ENCODE measurements at places on chromosomes 6 and 20.

DNA sequence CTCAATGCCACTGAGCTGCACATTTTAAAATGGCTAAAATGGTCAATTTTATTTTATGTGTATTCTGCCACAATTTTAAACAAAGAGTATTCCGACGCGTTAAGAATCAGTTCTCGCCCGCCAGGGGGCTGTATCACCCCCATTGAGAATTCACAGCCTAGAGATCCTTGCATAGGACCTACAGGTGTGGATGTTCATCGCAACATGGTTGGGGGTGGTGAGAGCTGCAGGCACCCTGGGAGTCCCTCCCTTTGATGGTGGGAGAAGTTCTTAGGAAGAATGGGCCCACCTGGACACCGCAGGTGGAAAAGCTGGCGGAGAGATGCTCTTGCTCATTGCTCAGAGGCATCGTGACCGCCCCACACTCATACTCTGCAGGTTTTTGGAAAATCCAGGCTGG is 63.5 kb downstream of the SLC2A10 start:
- DNase-seq: peak; percentile 67

DNA sequence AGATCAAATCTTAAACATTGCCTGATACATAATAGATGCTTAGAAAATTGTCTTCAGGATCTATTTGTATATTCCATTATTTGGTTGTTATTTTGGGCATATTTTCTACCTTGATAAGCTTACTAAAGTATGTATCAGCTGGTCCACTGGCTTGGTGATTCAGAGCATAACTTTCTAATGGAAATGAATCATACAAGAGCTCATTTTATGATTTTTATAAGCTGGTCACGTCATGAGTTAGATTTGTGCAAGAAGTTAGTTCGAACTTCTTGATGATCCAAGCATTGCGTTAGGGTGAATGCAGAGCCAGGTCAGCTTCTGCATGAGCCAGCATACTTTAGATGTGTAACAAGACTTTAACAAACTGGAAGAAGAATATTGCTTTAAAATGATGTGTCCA is 144.5 kb upstream of the FLRT3 start:
- no peak for DNase-seq

DNA sequence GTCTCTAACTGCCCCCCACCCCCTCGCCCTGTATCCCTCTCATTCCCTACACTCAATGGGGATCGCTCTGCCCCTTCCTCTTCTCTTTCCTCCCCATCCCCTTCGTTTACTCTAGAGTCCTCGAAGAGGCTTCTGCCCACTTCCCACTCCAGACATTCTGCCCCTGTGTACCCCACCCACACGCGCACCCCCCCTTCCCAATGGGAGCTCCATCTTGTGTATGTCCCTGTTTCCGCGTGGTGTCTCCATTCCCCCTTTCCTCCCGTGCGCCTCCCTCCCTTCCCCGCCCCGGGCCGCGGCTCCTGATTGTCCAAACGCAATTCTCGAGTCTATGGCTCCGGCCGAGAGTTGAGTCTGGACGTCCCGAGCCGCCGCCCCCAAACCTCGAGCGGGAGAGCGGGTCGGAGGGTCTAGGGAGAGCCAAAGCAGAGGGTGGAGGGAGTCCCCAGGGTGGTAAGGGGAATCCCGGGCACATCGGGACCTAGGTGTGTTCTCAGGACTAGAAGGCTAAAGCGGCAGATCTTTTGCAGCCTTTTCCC is 679 bp upstream of the RING1 start:
- peak; percentile 54 for DNase-seq

DNA sequence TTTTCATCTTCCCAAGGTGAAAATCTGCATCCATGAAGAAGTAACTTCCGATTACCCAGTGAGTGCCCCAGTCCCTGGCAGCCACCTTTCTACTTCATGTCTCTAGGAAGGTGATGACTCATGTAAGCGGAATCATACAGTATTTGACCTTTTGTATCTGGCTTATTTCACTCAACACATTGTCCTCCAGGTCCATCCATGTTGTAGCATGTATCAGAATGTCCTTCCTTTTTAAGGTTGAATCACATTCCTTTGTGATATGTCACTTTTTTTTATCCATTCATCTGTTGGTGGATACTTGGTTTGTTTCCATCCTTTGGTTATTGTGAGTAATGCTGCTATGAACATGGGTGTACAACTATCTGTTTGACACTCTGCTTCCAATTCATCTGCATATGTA is 176.3 kb upstream of the CDYL start:
- no peak for DNase-seq

- no peak for DNase-seq
These were observed 118.5 kb downstream of the FOXA2 start for GRCh38 chr20:22465622-22466446.

DNA sequence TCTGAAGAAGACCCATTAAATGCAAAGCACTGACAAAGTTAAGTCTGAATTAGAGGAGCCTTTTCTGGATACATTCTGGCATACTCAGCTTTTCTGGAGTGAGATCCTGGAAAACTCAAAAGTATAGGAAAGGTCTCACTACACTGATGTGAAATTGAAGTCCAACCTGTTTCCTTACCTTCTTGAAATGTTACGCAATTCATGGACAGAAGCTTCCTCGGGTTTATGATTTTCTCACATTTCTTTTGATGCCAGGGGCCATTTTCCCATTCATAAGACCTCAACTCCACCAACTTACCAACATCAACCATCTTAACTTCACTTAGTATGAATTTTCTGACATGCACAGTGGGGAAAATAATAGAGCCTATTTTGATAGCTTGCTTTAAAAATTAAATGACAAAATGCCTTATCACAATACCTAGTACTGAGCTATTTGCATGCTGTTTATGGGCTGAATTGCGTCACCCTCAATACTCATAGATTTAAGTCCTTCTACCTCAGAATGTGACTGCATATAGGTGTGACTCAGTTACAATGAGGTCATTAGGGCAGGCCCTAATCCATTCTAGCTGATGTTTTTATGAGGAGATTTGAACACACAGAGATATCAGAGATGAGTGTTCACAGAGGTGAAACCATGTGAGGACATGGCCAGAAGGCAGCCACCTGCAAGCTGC is 73.4 kb upstream of the RAB32 start:
- no peak for DNase-seq

GRCh38 chr20:2806351-2806701 is 5.9 kb upstream of the CPXM1 start:
- no peak for DNase-seq

DNA sequence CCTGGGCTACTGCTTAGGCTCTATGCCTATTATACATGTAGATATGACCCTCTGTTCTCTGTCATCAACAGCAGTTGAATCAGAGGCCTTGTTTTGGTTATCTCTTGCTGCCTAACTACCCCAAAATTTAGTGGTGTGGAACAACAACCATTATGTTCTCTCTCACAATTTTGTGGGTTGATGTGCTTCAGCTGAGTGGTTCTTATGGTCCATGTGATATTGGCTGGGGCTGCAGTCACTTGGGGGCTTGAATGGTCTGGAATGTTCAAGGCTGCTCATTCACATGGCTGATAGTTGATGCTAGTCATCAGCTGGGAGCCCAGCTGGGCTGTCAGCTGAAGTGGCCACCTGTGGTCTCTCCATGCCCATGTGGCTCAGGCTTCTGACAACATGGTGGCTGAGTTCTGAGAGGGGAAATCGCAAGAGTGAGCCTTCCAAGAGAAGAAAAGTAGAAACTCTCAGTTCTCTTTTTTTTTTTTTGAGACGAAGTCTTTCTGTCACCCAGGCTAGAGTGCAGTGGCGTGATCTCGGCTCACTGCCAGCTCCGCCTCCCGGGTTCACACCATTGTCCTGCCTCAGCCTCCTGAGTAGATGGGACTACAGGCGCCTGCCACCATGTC is 47.8 kb downstream of the SHLD1 start:
- DNase-seq: no peak

GRCh38 chr6:51570168-51570921 is 517.1 kb downstream of the PKHD1 start:
- no peak for DNase-seq

DNA sequence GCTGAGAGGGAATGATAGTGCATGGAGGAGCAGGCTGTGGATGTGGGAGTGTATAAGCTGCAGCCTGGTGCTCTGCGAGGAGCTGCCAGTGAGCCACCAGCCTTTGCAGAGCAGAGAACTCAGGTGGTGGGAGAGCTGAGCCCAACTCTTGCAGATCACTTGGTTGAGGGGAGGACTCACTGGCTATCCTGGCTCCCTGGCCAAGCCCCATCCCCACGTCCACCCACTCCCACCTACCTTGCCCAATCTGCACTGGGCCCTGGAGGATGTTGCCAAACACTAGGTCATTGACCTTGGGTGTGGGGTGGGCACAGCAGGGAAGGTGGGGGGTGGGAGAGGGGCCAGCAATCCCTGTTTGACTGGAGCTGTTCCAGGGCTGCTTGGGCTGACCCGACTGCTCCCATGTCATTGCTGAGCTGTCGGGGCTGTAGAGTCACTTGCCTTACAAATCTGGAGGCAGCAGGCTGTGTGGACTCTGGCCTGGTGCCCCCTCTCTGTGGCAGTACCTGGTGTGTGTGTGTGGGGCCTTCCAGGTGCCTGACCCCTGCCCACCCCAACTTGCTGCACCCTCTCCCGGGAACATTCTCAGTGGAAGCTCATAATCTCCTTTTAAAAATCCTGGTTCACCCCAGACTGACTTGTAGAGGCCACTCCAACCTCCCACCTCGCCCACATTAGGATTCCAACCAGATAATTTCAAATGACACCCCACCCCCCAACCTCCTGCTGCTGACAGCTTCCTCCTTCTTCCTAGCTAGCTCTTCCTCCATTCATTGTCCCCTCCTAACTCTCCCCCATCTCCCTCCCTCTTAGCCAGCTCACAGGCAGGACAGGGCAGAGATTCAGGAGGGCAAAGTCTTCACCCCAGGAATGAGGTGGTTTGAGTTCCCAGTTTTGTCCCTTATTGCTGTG is 162.3 kb downstream of the MRPL14 start:
- no peak for DNase-seq

DNA sequence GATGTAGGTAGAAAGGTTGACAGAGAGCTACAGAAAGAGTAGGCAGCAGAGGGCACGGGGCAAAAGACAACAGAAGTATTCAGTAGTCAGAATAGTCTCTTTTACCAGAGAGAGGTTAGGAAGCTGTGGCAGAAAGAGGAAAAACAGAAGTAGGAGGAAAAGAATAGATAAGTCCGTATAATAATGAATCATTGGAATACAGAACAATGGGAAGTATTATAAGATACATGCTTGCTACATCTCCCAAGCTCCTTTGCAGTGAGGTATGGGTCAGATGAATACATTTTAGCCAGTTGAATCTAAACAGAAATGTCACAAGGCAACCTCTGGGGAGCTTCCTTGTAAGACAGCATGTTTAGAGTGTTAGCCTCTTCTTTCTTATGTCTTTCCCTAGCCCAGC is 570.5 kb upstream of the CITED2 start:
- no peak for DNase-seq

DNA sequence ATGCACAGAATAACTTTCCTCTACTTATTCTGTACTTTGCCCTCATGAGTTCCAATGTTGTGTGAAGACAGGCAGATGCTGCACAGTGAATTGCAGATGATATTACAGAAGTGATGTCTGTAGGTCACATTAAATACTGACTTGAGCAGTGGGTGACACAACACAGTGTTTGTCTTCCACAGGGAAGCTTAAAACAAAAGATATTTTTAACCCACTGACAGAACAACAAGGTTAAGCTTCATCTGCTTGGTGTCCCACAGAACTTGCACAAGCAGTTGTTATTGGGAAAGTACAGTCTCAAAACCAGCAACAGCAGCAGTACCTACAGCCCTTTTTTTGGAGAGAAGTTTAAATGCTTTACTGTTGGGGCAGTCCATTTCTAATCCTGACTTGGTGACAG is 10.5 kb downstream of the SUMO4 start:
- DNase-seq: no peak

DNA sequence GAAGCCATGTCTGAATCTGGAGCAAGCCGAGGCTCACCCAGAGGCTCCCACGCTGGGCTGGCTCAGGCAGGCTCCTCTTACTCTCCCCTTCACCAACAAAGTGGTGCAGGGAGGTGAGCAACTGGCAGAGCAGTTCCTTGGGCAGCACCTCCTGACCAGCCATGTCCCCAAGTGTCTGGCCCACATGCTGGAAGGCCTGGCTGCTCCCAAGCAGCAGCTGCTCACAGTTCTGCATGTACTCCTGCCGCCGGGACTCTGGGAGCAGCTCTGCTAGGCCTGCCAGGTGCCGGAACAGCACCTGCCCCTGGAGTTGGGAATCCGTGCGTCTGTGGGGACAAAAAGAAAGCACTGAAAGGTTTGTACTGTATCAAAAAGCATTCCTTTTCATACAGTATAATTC is 57.1 kb upstream of the LYRM2 start:
- no peak for DNase-seq

DNA sequence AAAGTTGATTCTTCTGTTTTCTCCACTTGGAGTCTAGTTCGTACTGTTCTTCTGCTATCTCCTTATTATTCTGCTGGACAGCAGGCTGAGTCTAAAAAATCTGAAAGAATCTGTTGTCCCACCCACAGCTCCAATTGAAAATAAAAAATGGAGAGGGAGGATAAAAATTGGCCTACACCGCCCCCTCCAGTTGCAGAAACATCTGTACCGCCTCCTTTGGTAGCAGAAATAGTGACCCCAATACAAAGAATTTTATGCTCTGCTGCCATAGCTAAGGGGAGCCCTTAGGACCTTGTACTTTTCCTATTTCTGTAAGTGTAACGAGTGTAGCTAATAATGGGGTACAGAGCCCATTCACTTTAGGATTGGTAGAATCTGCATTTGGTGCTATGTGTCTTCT is 4.9 kb upstream of the FKBP1A start:
- no peak for DNase-seq

DNA sequence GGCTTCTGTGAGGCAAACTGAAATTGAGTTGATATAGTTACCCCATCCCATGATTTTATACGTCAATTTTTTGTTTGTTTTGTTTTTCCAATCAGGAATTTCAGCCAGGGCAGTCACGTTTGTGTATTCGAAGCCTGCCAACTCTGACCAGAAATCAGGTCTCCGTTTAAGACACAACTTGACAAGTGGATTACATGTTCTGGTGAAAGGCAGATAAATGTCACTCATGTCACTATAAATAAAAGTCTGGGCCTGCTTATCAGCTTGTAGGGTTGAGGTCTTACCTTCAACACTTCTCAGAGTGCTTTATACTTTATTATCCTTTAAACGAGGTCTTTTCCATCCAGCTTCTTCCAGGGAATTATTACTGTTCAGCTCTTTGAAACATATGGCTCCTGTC is 8.4 kb upstream of the XRN2 start:
- no peak for DNase-seq

- no peak for DNase-seq
These were observed 468.3 kb downstream of the CDC5L start for GRCh38 chr6:44855562-44856411.

- DNase-seq: no peak
These were observed 127.6 kb downstream of the ANKRD60 start for GRCh38 chr20:58100731-58101356.

GRCh38 chr6:165417278-165417865 is 108.0 kb upstream of the C6orf118 start:
- no peak for DNase-seq

- no peak for DNase-seq
These were observed 76.3 kb downstream of the CD40 start for GRCh38 chr20:46194409-46194808.
